ENCODE measurements at places on chromosomes 1 and 21.
A peak's percentile ranks its signal among the peaks of the same experiment; 100 is the strongest.

DNA sequence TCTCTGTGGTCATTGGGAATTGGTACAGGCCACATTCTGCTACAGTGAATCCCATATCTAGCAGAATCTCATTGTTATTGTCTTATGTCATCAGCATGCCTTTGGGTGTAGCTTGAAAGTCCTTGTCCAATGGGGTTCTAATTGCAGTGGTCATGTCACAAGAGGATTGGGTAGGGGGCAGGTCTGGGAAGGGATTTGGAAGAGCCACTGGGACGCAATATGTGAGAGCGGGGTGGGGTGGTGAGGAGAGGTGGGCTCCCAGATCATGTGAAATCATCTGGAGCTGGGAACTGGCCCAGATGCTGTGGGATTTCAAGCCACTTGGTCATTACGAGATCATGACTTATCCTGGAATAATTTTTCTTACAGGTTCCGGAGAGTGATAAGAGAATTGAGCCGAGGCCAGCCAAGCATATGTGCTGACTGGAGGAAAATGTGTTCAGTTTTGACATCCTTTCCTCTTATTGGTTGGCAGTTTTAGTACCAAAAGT lies 16.3 kb downstream of the CNIH3 start:
- DNase-seq = no peak

DNA sequence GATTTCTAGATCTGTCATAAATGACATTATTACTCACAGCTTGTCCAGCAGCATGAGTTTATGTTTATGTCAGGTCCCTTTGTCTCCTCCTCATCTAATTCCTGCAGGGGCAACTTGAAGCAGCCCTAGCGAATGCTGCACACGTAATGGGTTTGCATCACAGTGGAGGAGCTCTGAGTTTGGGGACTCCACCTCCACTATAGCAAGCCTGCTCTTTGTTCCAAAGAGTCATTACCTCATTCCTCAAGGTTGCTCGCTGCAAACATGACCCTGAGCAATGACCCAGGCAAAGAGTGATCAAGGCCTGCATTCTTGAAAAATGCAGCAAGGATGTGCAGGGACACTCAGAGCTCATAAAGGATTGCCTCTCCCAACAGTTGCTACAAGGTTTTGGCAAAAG lies 261.9 kb downstream of the HHIPL2 start:
- no peak for DNase-seq

GRCh38 chr1:164675342-164675904 lies 116.4 kb downstream of the PBX1 start:
- DNase-seq = no peak

GRCh38 chr1:208242941-208243526 lies 1.1 kb downstream of the PLXNA2 start:
- no peak for DNase-seq

DNA sequence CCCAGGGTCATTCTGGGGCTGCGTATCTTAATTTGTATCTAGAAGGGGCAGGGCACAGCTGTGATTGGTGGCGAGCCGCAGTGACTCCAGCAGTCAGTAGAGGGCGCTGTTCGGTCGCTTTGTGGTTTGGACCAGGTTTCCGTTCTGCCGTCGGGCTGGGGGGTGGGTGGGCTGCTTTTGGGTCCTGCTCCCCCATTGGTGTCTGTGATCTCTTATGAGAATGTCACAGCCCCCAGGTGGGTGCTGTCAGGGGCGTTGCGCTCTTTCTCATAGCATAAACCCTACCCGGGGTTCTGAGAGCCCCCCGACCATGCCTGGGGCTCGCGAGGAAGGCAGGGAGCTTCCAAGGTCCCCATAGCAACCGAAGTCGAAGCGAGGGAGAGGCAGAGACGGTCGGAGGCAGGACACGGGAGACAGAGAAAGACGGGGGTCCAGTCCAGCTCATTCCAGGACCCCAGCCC lies 5.4 kb downstream of the TFF3 start:
- no peak for DNase-seq

DNA sequence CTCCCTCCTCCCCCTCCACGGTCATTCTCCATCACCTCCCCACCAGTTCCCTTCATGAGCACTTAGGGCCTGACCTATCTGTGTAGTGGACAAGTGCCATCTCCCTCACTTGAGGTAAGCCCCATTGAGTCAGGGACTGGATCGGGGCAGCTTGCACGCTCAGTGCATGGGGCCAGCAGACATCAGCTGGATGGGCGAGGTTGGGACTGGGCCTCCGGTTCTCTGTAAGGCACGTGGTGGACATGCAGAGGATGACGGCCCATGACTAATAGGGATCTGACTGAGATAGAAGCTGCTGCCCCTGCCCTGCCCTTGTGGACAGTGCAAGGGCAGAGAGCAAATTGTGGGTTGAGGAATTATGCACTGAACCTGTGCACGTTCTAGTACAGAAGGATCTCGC lies 120.4 kb upstream of the C1orf174 start:
- DNase-seq = no peak

DNA sequence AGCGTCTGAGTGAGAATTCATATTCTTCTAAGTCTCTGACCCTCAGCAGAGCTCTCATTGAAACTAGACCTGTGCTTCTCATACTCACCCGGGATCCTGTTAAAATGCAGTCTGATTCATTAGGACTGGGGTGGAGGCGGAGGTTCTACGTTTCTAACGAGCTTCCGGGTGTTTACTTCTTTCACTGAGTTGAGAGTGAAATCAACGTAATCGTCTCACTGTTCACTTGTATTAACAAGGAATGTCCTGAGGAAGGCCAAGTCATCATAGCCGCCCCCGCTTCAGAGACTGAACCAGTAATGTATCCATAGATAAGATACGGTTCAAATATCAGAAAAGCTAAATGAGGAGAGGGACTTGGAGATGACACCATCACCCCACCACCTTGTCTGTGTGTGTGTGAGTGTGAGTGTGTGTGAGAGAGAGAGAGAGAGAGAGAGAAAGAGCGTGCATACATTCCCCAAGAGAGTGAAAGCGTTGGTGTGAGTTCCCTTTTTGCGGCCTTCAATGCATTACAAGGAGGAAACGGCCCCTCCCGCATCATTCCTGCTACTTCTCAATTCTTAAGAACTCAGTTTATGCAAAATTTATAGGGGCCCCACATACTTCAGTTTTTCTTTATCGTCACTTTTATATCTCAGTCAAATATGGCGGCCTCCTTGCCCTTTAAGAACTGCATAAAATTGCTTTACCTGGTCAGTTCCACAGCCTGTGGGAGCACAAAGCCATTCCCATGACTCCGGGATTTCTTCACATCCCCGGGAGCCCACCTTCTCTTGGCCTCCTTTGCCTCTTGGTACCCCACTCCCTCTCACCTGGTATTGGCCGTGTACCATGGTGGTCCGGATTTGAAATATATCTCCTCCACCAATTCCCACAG lies 19.8 kb downstream of the KMO start:
- no peak for DNase-seq

DNA sequence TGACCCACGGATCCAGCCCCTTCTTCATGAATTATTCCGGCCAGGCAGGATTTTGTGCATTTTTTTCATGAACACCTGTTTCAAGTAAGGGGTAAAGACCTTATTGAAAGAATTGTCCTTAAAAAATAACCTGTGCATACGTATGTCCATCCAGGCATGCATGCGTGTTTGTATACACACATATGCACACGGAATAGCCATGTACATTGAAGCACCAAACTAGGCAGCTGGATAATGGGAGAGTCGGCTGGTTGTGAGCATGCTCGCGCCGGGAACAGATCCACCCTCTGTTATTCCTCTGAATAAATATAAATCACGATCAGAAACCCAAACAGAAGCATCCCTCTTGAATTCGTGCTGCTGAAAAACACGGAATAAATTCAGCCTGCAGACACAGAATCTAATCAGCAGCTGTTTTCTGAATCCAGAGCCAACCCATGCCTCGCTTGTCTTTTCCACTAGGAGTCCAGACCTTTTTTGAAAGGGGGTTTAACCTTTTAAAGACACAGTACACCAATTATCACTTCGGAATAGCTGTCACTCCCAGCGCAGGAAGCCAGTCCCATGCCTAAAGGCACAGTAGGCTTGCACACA lies at the start of gene HIVEP3:
Gene HIVEP3, minus strand, starts transcription at position 473 of the 594 bp plus-strand sequence.
- DNase-seq = peak; percentile 51

- DNase-seq = no peak
These were observed 169.7 kb upstream of the RAB4A start for GRCh38 chr1:229101011-229101871.

DNA sequence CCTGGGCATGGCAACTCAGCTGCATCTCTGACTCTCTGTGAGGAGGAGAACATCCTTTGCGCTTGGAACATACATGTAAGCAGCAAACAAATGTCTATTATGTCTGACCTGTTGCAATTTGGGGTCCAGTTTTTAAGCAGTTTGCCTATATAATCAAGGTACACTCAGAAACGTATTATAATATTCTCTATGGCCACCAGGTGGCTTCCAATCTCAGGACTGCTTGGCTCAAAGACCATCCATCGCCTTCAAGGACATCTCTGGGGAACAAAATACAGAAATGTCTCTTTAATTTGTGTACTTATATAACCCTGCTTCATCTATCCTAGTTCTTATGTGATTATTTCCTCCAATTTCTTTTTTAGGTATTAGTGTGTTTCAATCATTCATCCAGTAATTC lies 227.2 kb downstream of the OLFM3 start:
- no peak for DNase-seq

- no peak for DNase-seq
These were observed 27.2 kb downstream of the EPRS1 start for GRCh38 chr1:220019071-220019470.

DNA sequence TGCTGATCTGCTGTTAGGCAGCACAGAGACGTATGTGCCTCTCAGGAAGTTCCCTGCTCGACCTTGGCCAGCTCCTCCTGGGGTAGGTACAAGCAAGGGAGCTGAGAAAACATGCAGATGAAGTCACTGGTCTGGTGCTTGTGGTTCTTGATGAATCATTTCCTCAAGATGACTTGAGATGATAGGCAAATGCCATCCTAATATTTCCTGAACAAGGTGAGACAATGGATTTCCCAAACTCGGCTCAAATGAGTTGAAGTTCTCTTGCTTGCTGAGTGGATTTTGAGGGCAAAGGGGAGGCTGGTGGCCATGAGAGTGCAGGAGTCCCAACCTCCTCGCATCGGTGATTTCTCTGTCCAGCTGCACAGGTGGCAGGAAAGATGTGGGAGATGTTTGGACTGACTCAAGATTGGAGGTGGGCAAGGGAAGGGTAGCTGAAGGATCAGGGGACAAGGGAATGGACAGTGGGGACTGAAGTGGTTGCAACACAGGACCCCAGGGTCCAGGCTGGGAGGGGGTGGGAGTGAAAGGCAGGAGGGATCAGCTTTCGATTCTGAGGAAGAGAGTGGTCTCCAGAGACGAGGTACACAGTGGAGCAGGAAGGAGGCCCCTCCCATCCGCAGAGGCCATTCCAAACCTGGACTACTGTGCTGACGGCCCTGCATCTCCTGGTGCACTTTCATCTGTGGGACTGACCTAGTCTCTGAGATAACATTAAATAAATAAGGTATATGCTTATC lies 63.9 kb downstream of the CAPN2 start:
- DNase-seq = no peak

DNA sequence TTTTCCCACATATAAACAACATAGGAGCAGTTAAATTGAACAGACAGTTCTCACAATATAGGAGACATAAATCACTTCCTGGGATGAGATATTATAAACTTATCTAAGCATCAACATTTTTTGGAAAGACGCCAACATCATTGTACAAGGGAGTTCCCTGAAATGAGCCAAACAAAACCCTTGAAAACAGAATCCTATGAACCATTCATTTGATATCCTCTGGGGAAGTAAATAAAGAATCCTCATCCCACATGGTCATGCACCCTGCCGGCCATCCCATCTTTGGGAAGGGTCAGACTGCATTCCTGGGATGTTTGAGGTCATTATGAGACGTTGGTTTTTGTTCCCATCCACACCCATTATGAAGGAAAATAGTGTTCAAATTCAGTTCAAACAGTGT lies 111.8 kb upstream of the USP25 start:
- no peak for DNase-seq

DNA sequence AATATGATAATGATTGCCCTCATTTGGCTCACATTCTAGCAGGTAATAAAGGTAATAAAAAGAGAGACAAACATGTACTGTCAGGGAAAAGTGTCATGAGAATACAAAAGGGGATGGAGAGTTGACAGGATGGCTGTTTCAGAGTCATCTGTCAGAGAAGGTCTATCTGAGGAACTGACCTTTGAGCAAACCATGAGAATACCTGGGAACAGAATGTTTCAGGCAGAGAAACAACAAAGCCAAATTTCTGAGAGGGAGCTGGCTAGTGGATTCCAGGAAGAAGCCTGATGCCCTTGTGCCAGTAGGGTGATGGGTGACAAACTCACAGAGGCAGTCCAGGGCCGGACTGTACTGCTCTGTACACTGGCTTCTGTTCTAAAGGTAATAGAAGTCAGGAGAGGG lies 107.2 kb downstream of the C1orf21 start:
- DNase-seq = no peak

- DNase-seq = no peak
These were observed 5.1 kb upstream of the PARK7 start for GRCh38 chr1:7956218-7957032.

DNA sequence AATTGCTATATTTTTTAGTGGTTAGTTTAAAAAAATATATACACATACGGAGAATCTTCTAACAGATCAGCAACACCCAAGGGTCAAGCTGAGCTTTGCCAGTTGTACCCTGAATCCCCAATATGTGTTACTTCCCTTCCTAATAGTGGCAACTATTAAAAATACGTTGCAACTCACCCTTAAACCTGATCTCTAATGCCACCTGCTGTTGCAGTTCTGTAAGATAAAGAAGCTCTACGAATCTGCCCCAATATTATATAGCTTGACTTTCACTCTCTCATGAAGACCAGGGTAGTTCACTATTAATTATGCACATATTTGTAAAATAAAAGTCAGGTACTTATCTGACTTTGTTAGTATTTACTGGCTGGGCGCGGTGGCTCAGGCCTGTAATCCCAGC lies 58.4 kb downstream of the ASH1L start:
- peak; percentile 17 for DNase-seq

DNA sequence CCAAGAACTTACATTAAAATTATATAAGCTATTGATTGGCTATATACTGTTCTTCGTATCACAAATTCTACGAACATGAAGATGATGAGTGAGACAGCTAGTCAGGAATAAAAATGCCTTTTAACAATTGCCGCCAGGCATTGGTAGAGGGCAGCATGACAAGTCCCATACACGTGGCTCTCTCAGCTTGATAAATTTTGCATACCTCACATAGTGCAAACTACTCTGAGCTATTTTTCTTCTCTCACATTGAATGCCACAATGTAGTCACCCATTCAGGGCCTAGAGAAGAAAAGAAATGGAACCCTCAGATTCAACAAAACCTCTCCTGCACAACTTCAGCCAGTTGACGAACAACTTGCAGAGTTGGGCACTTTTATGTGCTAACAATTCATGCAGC lies 27.0 kb upstream of the FMO2 start:
- no peak for DNase-seq

DNA sequence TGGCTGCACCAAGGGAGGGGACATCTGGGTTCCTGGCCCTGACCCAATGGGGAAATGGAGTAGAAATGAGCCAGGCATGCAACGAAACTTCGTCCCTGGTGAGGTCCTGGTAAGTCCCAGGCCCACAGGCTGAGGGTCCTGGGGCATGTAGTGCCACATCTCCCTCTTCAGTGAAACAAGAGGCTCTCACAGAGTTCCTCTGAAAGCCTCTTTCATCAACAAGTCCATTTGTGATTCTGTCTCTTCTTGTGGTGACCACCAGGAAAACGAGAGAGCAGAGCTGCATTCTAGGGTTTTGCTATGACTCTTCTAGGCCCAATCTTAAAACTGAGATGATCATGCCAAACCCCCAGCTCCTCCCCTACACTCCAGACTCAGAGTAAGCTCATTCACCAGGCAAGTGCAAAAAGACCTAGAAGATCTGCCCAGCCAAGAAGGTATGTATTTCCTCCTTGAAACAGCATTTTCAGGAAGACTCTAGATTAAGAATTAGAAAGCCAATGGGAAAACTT lies 24.3 kb upstream of the RNF220 start:
- DNase-seq = peak; percentile 17

Measured in putamen (tissue), 1 donor.